Stimulated activated CD4-positive, alpha-beta T cell treated with anti-CD3 and anti-CD28 coated beads, Interleukin-1b, Interleukin-23, amount 100 ng/mL, for 24 hours (primary cell): ENCODE measurements at places on chromosomes 2 and 18.

DNA sequence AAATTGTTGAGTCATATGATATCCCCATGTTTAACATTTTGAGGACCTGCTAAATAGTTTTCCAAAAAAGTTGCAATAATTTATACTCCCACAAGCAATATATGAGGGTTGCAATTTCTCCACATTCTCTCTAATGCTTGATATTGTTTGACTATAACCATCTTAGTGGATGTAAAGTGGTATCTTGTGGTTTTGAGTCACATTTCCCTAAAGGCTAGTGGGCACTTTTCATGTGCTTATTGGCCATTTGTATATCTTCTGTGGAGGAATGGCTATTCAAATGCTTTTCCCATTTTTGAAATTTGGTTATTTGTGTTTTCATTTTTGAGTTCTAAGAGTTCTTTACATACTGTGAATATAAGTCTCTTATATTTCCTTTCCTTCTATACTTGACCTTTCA, 82.7 kb downstream of the SCG2 start:
- no peak for DNase-seq

GRCh38 chr2:189646521-189646920, 14.7 kb upstream of the ASNSD1 start:
- DNase-seq: no peak

- DNase-seq: no peak
Observed at GRCh38 chr2:119744335-119744939, 15.3 kb upstream of the PTPN4 start.

DNA sequence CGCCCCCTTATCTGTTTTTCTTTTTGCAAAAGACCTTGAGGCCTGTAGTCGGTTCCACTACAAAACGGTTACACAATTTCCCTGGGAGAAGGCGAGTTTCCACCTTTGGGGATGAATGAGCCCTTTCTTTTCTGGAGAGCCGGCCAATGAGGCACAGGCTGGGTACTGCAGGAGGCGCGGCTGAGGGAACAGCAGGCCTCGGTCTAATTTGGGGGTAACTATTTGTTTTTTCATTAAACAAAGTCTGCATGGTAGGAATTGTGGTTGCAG, 129.2 kb downstream of the MYCN start:
- no peak for DNase-seq

DNA sequence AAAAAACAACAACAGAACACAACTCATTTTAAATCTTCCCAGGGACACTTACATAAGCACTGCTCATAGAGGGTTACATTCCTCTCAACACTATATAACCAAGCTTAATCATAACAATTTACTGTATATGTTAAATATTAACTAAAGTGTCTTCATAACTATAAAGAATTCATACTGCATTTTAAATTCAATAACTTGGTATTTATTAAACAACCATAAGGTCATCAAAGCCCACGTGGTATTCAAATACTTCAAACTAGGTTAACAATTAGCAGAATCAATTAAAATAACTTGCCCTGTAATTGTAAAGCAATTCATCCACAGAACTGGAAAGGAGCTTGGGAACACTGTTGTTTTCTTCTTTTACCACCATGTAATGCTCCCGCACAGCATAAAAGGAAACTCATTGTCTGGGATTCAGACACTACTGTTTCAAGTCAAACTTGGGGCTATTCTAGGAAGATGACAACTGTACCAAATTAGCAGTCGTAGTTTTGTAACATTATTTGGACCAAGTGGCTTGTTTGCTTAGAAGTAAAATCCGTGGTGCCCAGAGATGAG, 10.4 kb downstream of the GAREM1 start:
- no peak for DNase-seq

- DNase-seq: no peak
Observed at GRCh38 chr2:3238951-3239841, 138.4 kb downstream of the EIPR1 start.

DNA sequence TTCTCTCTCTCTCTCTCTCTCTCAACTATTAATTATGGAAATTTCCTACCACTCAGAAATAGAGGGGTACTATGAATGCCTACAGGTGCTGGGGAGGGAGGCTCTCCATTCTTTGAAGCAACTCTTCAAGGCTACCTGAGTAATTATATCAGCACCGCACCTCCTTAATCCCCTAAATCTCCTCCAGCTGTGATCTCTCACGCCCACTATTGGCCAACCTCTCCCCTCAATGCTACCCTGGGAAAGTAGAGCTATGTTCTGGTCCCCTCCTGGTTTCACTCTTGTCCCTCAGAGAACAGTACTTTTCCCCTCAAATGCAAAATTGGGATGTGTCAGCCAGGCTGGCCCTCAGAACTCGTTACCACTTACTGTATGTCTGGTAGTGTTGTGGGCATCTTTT, 1.6 kb downstream of the MOCOS start:
- DNase-seq: no peak

GRCh38 chr2:238079874-238080327, 19.1 kb downstream of the SCLY start:
- no peak for DNase-seq

DNA sequence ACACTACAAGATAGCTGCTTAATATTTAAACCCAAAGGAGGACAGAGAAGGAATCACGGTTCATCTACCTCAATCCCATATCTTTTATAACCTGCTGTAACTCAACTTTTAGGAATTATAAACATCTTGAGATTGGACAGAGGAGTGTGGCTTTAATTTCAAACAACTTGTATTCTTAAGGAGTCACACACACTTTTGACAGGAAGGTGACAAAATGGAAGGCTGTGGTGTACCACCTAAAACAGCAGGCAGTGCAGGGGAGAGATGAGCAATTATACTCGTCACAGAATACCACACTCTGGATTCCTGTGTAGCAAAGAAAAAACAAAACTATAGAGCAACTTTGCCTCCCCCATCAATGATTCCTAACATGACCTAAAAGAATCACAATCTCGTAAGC, 194.8 kb downstream of the ZEB2 start:
- no peak for DNase-seq

DNA sequence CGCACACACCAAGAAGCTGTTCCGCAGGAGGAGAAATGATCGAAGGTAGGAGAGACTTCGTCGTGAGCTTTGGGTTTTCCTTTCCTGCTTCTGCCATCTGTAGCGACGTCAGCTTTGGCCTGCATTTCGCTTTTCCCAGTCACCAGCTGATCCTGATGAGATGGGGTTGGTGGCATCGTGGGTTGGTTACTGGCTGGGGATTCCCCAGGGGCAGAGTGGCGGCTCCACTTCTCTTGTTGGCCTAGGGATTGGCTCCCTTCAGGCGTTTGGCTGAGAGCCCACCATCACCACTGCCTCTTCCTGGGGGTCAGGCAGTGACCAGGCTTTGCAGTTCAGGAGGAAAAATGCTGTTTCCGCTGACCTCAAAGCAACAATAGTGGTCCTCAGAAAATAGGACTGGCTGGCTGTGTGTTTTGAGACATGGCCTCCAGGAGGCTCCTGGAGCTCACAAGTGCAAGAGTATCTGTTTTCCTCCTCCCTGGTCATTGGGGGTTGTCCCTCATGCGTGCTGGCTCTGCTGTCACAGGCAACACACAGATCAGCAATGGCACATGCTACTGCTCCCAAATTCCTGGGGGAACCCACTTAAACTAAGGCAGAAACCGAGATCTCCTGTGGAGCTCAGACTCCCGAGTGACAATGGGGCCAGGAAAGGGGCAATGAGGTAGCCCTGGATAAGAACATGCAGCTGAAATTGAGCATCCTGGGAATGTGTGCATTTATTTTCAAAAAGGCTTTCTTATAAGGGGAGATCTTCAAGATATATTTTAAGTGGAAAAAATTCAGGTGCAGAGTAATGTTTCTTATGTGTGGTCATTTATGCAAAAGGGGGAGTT, 173.0 kb downstream of the CTIF start:
- no peak for DNase-seq

DNA sequence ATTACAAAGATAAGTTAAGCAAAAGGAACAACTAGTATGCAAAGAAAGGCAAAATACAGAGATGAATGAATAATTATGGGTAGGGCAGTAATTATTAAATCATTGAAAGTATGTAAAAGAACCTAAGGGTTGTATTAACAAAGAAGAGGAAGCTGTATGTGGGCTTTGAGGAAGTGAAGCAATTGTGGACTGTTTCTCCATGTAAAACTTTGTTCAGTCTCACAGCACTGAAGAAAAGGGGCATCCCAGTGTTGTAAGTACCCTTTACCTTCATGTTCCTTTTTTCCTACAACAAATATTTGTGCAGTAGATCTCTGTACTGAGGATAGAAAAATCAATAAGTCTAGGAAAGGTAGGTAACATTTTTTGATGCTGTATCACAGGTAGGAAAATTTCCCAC, 388.7 kb upstream of the NRP2 start:
- no peak for DNase-seq

DNA sequence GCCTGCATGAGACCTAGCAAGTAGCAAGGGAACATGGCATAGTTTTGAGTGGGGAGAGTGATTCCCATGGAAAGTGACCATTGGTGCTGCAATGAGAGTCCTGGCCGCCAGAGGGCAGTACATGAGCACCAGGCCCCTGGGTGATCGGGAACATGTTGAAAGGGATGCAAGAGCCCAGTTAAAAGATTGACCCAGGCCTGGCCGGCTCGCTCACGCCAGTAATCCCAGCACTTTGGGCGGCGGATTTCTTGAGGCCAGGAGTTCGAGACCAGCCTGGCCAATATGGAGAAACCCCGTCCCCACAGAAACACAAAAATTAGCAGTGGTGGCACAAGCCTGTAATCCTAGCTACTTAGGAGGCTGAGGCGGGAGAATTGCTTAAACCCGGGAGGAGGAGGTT, 22.2 kb downstream of the FAP start:
- peak; percentile 28 for DNase-seq

DNA sequence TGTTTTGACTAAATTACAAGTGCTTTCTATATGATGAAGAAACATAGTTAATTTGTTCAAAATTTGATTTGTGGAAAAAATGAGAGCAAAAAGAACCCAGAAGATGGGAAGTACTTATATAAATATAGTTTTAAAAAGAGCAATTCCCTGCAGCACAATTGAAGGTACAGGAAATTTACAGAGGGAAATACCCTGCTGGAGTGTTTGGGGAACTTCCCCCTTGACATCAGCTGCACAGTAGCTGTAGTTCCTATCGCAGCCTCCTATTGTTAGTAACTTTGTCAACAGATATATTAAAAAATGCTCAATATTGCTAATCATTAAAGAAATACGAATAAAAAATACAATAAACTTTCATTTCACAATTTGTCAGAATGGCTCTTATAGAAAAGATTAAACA, 1118.8 kb upstream of the ZEB2 start:
- no peak for DNase-seq

GRCh38 chr18:62045316-62045715, 141.5 kb downstream of the PIGN start:
- no peak for DNase-seq

- no peak for DNase-seq
Observed at GRCh38 chr2:26730549-26731344, 33.3 kb upstream of the SLC35F6 start.

- no peak for DNase-seq
Observed at GRCh38 chr2:71692621-71693277, 239.4 kb downstream of the DYSF start.

DNA sequence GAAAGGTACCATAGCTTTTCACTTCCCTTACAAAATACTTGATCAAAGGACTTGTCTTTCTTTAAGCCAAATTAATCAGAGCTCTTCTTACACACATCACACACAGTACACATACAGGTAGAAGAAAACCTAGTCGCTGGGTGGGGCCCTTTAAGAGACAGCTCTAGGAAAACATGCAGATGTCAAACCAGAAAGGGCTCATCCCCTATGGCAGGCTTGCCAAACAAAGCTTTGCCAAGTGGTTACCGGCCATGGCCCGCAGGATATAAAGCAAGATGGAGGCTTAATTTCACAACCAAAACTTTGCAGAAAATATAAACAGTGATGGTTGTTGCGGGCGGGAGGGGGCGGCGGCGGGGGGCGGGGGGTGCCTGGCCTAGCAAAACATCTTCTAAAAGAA, 2156.0 kb upstream of the PIK3C3 start:
- DNase-seq: no peak
